ENCODE measurements at places on chromosomes 16 and 17. TPM values are rescaled to one million over a fixed set of nuclear protein-coding genes. Genes with fewer than 3 reads are reported as not detected.

The CFAP97D1 gene
- total RNA-seq, result not detected

The FOXN1 gene
- total RNA-seq, result not detected

The PRDM7 gene
- not detected for total RNA-seq

The DRC3 gene
- 7.2 TPM for total RNA-seq

The KRTAP17-1 gene
- not detected for total RNA-seq

The GIT1 gene
- total RNA-seq, result 142 TPM

The TMEM94 gene
- 125 TPM for total RNA-seq

The ITGB4 gene
- 152 TPM for total RNA-seq

The KRTAP4-4 gene
- not detected for total RNA-seq

The RAB37 gene
- 0.32 TPM for total RNA-seq

The KRT33A gene
- total RNA-seq, result not detected

The UTS2R gene
- not detected for total RNA-seq

The HSPB9 gene
- total RNA-seq, result not detected

The CCL8 gene
- total RNA-seq, result not detected

The FAM20A gene
- 60.0 TPM for total RNA-seq

The NATD1 gene
- 13.4 TPM for total RNA-seq

The CACNG5 gene
- not detected for total RNA-seq

The TAC4 gene
- not detected for total RNA-seq

The CCL16 gene
- total RNA-seq, result not detected

The TEKT5 gene
- not detected for total RNA-seq

The APRT gene
- total RNA-seq, result 305 TPM

The ACAP1 gene
- 12.0 TPM for total RNA-seq

The KRTAP4-5 gene
- total RNA-seq, result not detected

The CACNA1G gene
- 1.2 TPM for total RNA-seq

The TMC5 gene
- not detected for total RNA-seq

The PRR35 gene
- total RNA-seq, result not detected

The NPB gene
- 1.5 TPM for total RNA-seq

The HBA2 gene
- total RNA-seq, result 4,439 TPM

The THAP11 gene
- 85.4 TPM for total RNA-seq

The SPATA32 gene
- total RNA-seq, result not detected

The ASIC2 gene
- not detected for total RNA-seq

The CNGB1 gene
- total RNA-seq, result not detected

The PLA2G10 gene
- total RNA-seq, result not detected

The PIGW gene
- total RNA-seq, result 6.0 TPM

The CCL7 gene
- total RNA-seq, result not detected

The C1QBP gene
- 152 TPM for total RNA-seq

The CCR7 gene
- total RNA-seq, result not detected

The SNAI3 gene
- not detected for total RNA-seq

The WDR81 gene
- total RNA-seq, result 70.4 TPM

The EVPLL gene
- total RNA-seq, result not detected

The ADORA2B gene
- not detected for total RNA-seq

The ABI3 gene
- 35.1 TPM for total RNA-seq

The DLX4 gene
- total RNA-seq, result not detected

The ARL2BP gene
- total RNA-seq, result 44.1 TPM

The NUPR1 gene
- total RNA-seq, result 290 TPM

The HIGD1B gene
- not detected for total RNA-seq

Measured in ascending aorta (tissue), 2 donors.